ENCODE measurements at places on chromosomes 3 and 15.

DNA sequence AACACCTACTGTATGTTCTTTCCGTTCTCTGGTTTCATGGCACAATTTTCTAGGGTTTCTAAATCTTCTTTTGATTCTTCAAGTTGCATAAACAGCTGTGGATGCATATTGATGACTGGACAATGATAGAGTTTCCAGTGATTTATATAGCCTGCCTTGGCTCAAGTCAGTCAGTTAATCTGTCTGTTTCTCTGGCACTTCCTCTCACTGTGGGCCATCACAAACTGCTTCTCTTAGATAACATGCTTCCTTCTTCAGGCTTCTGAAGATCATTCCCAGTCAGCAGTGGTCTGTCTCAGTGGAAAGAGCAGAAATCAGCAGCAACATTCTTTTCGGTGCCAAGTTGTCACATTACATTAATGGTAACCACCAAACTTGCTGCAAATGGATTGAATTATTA, 207.2 kb downstream of the RYR3 start:
- no peak for DNase-seq

DNA sequence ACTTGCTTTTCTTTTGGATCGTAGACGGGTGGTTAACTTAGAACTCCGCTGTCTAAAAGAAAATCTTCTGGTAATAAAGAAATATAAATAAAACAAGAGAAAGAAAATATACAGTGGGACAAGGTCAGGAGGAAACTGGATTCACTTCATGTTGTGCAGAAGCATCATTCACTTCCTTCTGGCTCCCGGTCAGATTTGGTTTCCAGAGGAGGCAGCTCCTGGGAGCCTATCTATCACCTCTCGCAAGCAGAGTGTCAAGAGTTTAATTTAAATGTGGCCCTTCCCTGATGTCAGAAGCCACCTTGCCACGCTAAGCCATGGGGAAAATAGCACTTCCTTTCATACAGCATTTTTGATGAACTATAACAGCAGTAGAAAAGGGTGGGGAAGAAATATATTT, 139.1 kb downstream of the NSMCE3 start:
- DNase-seq, result no peak

DNA sequence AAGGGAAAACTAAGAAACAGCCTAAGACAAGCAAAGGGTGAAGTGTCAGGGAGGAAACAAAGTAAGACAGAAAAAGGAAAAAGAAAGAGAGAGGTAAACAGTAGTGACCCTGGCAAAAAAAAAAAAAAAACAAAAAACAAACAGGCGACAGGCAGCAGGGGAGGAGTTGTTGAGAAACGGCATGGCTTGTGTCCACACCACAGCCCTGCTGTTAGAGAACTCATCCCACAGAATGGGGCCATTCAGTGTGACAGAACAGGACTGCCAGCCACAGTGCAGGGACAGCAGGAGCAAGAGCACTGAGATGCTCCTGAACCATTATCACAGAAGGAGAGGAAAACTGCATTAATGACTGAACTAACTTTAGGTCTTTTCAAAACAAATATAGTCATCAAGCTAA, 29.7 kb downstream of the MECOM start:
- DNase-seq, result no peak

DNA sequence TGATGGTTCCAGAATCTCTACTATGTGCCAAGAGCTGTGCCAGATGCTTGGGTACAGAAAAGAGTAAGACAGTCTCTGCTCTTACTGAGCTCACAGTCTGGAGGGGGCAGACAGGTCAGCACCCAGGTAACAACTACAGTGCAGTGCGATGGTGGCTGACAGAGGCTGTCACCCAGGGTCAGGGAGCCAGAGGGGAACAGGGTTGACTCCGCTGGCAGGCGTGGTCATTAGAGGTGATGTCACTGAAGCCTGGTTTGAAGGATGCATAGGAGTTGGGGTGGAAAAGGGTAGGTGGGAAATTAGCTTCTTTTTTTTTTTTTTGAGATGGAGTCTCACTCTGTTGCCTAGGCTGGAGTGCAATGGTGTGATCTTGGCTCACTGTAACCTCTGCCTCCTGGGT, 31.5 kb downstream of the GNB5 start:
- DNase-seq, result no peak

DNA sequence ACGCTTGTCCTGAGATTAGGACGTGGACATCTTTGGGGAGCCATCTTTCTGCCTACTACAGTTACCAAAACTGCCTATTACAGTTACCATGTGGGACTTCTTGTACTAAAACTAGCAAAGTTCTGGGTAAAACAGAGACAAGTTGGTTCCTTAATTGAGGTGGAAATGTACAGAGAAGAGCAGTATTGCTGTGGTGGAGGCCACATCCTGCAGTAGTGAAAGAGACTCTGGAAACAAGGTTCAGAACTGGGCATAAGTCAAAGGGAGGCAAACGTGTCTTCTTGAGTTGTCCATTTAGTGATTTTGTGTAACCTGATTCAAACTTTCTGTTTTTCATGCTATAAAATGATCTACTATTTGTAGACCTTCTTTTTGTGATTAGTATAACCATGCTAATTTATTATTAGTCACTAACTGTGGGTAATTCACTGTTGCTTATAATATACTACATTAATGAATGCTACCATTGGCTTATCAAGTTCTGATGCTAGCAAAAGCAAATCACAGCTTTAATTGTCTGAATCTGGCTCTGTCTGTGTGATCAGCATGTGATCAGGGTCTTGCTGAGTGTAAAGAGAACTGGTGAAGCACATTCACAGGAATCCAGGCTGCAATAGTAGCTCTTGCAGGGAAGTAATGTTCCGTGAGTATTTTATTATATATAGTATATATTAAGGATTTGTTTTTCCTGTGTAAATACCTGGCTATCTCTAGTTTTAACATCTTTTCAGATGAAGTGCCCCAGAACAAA, 207.9 kb upstream of the GAP43 start:
- DNase-seq, result no peak

DNA sequence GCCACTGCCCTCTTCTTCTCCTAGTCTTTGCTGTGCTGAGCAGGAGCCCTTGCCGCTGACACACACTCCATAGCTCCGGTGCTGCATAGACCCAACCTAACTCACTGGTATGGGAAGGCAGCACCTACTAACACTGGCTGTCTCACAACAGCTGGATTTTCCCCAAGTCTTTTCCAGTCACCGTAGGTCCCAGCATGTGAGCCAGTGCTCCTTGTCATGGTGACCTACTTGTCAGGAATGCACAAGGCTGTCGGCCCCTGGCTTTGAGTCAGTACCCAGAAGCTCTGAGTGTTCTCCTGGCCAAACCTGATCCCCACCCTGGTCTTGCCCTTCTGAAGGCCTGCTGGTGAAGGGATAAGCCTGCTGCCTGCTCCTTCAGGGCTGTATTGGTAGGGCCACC, 25.7 kb downstream of the AMOTL2 start:
- no peak for DNase-seq

- DNase-seq, result no peak
These were observed 14.6 kb downstream of the NEK4 start for GRCh38 chr3:52756141-52756540.

DNA sequence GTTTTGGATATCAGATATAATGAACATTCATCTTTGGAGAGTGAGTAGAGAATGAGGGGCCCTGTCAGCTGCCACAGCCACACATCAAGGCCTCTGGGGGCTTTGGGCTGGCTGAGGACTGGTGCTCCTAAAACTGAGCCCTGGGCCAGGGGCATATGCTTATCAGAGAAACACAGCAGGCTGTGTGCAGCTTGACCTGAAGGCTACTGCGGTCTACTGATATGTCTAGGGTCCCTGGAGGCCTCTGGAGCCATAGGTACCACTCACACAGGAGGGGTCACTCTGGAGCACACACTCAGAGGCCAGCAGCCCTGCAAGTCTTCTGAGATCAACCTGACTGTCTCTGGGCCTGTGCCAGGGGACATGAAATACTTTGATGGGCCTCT, 7.6 kb downstream of the TF start:
- DNase-seq, result no peak

DNA sequence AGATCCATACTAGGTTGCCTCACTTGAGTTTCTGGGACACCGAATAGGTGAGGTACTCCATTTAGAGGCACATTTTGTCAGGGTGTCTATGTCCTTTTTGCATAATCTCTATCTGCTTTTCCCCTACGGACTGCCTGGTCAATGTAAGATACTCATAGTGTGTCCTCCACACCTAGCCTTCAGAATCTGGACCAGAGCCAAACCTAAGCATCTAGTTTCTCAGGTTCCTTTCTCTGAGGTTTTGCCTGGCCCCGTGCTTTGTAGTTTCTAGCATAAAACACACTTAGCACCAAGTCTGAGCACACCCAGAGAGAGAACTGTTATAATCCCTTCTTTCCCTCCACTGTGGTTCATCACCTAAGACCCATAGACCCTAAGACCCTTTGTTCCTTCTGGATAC, 105.9 kb upstream of the MLF1 start:
- no peak for DNase-seq

DNA sequence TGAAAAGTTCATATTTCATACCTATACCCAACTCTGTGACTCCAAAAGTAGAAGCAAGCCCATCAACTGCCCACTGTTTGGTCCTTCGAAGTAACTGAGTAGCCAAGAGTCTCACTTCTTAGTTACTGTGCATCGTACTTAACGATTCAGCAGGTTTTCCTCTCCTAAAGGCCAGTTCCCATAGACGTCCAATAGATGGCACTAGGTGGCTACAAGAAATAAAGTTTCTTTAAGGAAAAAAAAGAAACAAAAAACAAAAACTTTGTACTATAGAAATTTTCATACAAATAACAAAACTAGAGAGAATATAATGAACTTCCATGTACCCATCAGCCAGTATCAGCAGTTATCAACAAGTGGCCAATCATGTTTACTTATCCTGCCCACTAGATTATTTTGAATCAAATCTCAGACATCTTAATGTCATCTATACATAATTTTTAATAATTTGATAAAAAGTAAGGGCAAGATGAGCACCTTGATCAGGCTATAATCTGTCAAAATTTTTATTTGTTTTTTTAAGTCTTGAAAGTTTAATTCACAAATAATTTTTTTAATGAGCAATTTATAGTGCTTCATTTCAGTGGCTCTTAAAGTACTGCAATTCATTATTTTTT, 63.8 kb upstream of the ACP3 start:
- no peak for DNase-seq

DNA sequence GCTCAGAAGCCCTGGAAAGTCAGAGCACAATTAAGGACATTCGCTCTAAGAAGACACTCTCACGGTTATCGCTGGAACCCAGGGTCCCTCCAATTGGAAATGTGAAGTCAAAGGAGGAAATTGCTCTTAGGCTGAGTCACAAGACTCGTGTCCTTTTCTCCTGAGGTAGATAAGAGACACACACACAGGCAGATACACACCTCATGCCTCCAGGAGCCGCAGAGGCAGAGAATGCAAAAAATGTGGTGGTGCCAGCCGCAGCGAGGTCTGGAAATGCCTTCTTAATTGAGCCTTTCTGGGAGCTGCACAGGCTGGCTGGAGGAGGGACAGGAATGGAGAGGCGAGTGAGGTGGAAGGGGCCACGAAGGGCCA, 189.3 kb downstream of the OPA1 start:
- DNase-seq, result no peak

GRCh38 chr3:57544181-57545125, at the start of gene DNAH12:
TSS of gene DNAH12 (minus strand) at chr3:57544344. CDS start at chr3:57542870, 1,474 bp downstream.
- DNase-seq, result no peak

GRCh38 chr3:165522386-165522785, 314.8 kb downstream of the BCHE start:
- no peak for DNase-seq

DNA sequence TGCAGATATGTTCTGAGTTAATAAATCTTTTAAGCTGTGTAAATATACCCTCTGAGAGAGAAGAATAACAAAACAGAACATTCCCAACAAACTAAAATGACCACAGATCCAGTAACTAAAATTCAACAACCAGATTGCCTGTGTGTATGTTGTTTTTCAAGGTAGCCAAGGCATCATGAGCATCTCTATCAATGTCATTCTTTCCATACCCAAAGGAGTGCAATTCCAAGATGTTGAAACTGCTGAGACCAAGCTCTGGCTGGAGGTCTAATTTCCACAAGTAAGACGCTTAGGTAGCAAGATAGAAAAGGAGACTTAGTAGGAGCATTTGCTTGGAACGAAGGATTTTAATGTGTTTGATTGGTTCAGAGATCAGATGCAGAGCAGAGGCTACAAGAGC, 276.3 kb downstream of the RBMS3 start:
- no peak for DNase-seq

DNA sequence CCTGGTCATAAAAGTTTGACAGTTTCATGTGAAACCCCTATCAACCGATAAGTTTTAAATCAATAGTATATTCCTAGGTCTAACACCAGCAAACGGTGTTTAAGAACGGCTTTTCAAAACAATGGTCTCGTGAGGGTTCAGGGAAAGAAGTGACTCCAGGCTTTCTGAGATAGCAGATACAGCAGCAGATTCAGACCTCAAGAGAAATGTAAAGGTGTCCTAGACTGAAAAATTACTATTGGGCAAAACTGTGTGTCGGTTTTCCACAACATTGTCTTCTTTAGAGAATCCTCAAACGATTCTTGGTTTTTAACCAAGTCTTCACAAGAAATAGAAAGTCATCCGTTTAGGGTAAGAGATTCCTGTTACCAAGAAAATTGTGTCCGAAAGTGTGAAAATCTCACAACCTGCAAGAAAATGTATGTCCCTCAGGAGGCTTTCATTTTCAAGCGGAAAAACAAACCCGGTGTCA, 1.2 kb downstream of the SETD2 start:
- no peak for DNase-seq

Data from T-helper 22 cell (primary cell).